NCI-H524 treated with DMSO at 0.1 percent for 48 hours (cell line): ENCODE measurements at places on chromosomes 16 and 17.

GRCh38 chr16:65666132-65666941, 544.5 kb upstream of the CDH11 start:
- no peak for DNase-seq

GRCh38 chr17:40283662-40284061, 4.0 kb upstream of the CDC6 start:
- DNase-seq = no peak

- no peak for DNase-seq
Observed at GRCh38 chr17:34758316-34758715, 178.9 kb downstream of the TMEM132E start.

DNA sequence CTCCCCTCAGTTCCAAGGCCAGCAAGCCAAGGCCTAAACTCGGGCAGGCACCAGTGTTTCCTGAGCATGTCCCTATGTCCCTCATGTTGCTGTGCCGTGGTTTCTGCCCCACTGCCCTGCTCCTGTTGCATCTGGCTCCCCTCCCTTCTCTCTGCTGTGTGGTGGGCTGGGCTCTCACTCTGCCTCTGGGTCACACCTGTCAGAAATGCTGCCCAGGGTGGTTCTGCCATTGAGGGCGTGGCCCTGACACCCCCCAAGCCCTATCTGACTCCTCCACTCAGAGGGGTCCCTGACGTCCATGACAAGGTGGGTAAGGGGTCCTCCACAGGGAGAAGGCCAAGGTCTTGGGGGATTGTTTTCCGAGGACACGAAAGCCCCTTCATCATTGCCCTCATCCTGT, 9.2 kb upstream of the ITGA3 start:
- DNase-seq = no peak

DNA sequence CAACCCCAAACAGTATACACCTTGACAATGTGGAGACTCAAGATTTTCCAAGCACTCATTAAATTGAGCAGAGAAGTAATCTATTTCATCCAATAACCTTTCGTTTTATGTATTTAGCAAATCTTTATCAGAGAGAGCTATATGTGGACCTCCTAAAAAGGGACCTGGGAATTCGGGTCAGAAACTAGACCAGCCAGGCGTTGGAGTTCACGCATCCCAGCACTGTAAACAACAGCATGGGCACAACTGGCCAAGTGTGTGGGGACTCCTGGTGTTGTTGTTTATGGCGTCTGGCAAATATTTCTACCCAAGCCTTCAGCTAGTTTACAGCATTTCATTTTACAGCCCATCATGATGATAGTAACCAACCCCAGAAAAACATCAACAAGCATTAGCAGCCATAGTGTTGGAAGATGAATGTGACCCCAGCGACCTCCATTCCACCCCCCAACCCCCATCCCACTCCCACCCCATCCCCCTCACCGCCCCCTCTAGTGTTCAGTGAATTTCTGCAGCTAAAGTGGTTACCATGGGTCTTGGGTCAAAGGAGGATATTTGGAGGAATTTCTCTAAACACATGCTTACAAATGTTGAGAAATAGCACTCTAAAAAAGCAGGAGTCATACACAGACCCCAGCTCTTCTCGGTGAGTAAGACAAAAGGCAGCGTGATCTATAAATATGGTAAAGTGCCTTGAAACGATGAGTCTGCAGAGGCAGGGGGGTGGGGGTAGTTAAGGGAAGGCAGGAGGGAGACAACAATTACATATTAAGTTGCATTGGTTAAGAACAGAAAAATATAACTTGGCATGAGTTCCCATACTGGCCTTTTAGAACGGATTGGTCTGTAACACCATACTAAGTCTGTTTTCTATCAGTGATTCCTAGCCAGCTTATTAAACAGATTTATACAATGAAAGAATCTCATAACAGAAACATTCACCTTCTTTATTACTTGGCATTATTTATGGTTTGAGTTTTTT, 91.4 kb upstream of the TBX2 start:
- no peak for DNase-seq

DNA sequence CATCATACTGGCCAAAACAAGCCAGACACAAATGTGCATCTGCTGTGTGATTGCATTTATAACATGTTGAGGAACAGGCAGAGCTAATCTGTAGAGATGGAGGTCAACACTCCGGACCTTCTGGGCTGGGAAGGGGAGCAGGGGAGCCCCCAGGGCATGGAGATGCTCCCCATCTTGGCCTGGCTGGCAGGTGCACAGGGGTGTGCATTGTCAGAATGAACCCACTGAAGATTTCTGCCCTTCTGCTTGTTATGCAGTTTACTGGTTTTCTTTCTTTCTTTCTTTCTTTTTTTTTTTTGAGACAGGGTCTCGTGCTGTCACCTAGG, 146.9 kb downstream of the CMIP start:
- no peak for DNase-seq

GRCh38 chr16:88685156-88686061, 898 bp downstream of the SNAI3 start:
- no peak for DNase-seq

DNA sequence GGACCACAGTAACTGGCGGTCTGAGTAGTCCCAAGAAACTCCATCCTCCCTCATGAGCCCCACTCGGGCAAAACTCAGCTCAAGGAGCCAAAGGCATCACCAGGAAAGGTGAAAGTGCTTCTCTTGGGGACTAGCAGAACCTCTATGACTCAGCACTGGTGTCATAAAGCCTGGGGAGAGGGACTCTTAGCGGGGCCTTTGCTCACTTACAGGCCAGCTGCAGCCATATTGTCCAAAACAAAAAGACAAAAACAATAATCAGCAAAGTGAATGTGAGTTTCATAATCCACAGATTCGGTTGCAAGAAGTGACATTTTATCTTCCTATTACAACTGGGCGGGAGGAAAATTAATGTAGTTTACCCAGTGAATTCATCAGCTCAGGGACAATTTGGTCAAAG, at the start of gene TEKT5:
Gene TEKT5 (minus strand): TSS at position 101 of the 400 bp plus-strand sequence. CDS start 57 bp downstream, at position 44.
- no peak for DNase-seq

GRCh38 chr16:77917971-77918370, 104.4 kb upstream of the CLEC3A start:
- no peak for DNase-seq

DNA sequence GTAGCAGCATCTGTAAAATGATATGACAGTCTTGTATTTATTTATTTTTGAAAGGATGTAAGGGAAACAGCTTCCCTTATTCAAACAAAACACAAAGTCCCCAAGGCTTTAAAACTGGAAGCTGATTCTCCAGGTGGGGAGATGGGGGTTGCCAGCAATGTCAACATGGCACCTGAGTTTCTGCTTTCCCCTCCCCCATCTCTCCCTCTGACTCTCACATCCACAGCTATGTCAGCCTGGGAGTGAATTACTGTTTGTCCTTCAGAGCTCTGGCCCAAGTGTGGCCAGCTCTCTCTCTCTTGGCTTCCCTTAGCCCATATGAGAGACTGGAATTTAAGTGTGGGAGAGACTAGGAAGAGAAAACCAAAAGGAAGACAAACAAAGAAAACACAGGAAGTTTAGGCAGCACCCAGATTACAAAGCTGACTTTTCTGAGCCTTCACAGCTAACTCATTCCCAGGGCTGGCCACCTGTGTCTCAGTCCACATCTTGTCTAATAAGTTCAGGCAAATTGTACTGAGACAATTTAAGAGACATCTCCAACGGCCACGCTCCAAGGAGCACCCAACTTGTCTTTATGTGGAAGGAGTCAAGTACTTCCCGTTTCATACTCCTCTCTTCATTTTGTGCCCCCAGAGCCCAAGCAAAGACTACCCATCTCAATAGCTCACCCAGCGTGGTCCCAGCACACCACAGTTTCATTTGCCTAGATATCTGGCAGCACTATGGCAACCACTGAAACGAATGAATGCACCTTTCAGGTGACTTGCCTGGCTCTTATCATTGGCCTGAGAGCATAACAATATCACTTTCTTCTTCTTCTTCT, 69.2 kb downstream of the SOX9 start:
- DNase-seq = no peak

DNA sequence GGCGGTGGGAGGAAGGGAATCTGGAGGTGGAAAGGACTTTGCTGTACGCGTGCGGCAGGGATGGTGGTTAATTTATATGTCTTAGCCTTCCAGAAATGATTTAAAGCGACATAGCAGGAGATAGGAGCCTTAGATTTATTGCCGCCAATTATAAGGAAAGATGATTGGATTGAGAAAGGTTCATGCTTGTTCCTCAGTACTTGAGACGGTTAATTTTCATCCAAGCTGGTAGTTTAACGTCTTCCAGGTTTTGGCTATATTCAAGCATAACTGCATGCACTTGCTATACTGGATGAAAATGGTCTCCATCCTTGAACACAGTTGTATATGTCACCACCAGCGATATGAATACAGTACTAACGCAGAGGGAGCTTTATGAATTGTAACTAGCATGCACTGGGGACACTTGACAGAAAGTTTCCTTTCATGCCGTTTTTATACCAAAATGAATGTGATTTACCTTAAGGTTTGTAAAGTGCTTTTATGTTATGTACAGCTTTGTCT, 610 bp upstream of the PEX12 start:
- no peak for DNase-seq

GRCh38 chr17:80795754-80796153, 195.9 kb upstream of the CHMP6 start:
- peak; percentile 64 for DNase-seq

- no peak for DNase-seq
Observed at GRCh38 chr16:30053376-30054015, 12.1 kb upstream of the ALDOA start.

GRCh38 chr17:18318771-18319450, 3.8 kb downstream of the SMCR8 start:
- no peak for DNase-seq

DNA sequence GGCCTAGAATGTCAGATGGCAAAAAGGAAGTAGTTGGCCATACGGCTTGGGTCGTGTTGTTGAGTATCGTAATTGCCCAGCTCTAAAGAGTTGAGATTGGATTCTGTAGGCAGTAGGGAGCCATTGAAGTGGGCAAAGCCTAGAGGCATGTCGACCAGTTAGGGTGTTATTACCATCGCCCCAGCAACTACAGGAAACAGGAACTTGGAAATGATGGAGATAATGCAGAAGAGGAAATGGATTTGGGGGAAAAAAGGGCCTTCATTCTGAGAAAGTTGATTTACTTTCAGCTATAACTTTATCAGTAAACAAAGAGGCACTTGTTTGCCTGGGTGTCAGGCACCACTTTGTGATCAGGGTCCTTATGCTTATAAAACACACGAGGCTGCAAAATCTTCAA, 52.6 kb downstream of the COX10 start:
- DNase-seq = no peak

- DNase-seq = no peak
Observed at GRCh38 chr17:5128905-5129535, 13.2 kb downstream of the USP6 start.
